AG09319 (cell line): ENCODE measurements at places on chromosomes 2 and 18.

- no peak for DNase-seq
Observed at GRCh38 chr2:191176801-191177438, 26.1 kb upstream of the STAT4 start.

GRCh38 chr2:10019602-10020400 is 23.5 kb upstream of the KLF11 start:
- no peak for DNase-seq

GRCh38 chr2:85534881-85535280 is 4.1 kb upstream of the MAT2A start:
- DNase-seq: no peak

GRCh38 chr2:240624950-240625621 is at the start of gene GPR35:
Gene GPR35 (plus strand): TSS chr2:240625480. CDS start chr2:240629953, 4,473 bp downstream.
- peak; percentile 14 for DNase-seq

- no peak for DNase-seq
Observed at GRCh38 chr2:27379836-27380625, 503 bp downstream of the ZNF513 start.

- no peak for DNase-seq
Observed at GRCh38 chr18:79576686-79577351, 102.8 kb upstream of the CTDP1 start.

DNA sequence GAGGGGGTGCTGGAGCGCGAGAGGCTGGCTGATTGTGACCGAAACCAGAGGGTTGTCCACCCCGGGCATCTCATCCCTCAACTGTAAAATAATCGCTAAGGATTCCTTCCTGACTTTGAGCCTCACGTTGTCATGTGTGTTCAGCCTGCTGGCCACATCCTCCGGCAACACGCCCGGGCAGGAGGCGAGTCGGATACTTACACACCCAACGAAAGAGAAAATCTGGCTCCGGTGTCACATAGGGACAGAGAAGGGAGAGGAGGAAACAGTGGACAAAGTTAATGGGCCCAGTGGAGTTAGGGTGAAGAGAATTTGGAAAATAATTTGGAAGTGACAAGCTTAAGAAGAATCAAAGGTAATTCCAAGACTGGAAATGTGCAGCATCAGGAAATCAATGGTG is 2.4 kb downstream of the TLX2 start:
- DNase-seq: no peak

DNA sequence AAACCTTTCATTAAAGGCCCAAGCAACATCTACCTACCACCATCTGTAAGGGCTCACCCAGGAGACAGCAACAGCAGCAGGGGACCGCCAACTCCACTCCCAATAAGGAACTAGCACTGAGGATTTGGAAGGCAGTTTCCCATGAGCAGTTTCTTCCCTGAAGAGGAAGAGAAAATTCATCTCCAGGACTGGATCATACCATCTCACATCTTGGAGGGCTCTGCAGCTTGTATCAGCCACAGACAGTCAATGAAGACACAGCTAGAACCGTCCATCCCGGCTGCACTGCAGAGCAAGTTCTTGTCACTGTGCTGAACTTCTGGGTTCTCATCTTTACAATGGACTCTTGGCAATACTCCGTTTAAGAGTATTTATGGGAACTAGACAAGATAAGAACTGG is 2.8 kb upstream of the GYPC start:
- DNase-seq: no peak

DNA sequence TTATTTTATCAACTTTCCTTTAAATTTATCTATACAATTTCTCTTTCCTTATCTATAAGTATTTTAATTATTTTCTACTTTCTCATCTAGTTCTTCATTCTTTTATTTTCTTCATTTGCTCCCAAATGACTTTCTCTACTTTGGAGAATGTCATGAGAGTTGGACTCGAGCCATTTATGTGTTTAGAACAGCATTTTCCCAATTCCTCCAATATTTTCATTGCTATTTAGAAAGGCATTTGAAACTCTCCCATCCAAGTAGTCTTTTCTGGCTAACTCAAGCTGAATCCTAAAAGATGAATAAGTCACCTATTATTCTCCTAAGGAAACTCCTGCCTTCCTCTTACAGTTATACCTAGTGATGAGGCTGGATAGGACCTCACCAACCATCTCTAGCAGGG is 15.8 kb upstream of the FEZ2 start:
- DNase-seq: no peak

- no peak for DNase-seq
Observed at GRCh38 chr2:226875438-226876225, 39.8 kb downstream of the RHBDD1 start.

DNA sequence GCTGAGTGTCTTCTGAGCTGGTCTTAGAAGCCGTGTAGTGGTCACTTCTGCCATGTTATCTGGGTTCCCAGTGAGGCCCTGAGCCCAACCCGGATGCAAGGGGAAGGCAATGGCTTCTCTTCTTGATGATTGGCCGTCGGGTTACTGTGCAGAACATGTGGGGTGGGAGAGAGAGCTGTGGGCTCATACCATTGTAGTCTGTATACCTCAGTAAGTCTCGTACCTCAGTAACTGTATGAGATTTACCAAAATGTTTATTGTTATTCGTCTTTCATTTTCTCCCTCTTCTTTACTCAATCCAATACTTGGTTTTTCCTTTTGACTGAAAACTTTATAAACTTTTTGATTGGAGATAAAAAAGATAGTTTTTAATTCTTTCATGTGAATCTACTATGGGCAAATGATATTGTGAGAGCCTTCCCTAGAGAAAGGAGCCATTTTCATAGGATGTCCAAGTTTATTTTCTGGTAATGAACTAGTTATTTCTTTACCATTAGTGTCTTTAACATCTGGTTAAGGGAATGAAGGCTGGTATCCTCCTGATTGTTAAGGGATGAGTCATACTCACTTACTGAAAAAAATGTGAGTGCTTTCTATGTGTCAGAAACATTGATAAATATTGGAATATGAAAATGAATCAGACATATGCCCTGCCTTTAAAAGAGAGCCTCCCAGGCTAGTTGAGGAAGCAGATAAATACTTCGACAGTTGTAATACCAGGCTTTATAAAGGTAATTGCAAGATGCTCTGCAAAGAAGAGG is 129.9 kb downstream of the PRPF40A start:
- no peak for DNase-seq

DNA sequence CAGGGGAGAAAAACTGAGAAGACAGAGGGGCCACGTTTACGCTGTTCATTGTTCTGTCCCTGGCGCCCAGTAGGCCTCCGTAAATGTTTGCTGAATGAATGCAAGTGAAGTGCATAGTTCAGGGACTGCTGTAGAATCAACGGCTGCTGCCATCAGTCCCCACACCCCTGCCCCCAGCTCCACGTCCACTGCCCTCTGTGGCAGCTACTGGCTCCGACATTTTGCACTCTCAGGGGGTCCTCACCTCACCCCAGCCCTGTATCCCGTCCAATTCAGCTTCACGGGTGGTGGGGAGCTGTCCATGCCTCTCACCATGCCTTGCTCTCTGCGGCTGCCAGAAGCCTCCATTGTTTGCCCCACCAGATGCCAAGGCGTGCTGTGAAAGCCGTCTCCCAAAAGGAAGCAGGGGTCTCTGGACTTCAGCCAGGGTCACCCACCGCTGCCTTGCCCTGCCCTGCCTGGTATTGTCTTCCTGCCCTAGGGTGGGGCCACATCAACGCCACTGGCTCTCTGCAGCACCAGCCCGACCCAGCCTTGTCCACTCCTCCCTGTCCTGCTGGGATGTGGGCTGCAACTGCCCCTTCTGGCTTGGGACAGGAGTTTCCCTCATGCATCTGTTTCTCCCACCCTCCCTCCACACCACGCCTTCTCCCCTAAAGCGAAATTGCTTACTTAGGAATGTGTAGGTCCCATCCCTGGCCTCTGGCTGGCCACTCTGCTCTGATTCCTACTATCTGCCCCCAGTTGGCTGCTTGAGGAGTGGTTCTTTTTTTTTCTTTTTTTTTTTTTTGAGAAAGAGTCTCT is 86.0 kb downstream of the RHOB start:
- DNase-seq: no peak

DNA sequence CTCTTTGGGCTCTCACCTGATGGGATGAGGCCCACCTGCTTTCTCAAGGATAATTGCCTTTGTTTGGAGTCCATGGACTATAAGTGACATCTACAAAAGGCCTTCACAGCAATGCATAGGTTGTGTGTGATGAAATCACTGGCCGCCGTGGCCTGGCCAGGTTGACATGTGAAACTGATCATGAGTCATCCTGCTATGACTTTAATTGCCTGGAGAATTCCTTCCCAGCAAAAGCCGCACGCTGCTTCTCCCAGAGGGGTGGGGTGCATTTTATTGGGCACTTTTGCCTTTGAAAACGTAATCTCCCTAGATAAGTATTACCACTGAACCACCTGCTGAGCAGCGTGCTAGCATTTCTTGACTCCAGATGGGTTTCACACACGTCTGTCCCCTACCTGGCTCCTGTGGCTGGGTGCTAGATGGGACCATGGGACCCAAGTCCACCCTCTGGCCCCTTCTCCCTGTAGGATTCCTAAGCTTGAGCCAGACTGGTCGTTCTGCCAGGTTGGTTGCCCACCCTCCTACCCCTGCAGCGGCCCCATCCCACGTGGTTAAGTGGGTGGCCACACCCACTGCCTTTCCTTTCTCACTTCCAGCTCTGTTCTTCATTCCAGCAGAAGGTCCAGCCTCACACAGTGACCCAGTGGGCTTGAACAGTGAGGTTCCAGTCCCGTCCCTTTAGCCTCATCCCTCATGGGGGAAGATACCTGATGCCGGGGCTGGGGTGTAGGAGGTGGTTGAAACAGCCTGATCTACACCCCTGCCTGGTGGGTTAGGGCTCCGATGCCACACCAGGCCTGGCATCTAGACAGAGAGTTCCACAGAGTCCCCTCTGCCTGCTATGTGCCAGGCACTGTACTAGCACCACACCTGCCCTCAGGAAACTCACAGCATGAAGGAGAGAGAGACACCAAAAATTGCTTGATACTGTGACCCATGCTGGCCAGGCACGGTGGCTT is 89.6 kb downstream of the GBX2 start:
- DNase-seq: peak; percentile 49

DNA sequence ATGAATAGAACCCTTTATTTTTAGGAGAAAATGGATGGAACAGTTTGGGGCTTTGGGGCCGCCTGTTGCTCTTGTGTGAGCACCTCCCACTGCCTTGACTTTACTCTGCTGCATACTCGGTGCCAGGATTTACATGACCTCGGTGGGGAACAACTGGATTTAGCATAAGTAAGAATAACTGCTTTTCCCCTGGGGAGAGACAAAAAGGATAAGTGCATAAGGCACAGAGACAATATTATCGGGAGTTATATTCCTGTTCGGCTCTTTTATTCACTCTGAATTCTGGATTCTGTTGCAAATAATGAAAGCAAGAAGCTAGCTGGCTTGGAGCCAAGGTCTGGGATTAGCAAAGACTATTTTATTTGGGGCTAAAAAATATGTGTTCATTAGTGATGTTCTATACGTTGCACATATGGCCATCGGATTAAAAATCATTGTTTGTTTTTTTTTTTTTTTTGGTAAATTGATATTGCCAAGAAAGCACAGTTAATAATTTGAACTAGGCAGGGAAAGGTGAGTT is 69.8 kb downstream of the CYBRD1 start:
- no peak for DNase-seq

GRCh38 chr2:133509777-133510176 is 58.5 kb downstream of the NCKAP5 start:
- DNase-seq: no peak

DNA sequence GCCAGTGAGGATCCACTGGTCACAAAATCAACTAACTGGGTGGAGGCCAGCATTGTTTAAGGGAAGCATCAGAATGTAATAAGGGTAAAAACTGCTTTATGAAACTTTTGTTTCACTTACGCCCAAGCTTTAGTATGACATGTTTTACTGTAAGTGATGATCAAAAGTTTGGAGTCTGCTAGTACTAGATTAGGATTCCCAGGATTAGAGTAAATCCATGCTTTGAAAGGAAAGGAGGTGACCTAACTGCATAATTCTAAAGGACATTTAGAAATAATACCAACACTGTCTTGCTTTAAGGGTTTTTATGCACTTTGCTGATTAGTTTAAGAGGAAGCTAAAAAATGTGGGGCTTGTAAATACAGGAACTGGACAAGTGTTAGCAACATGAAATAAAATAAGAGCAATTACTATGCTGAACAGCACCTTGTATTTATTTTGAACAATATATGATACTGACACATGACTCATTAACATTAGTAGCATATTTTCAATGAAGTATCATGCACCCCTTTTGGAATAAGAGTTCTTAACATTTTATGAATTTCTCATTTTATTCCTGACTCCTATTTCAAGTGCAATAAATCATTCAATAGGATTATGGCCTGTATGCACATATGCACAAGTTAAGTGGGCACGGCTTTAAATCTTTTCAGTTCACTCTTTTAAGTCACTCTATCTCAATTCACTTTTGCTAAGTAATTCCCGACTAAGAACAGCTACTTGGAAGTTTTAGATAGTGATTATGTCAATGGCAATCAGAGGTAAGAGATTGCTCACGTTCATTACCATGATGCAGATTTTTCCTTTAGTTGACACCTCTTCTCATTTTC is 62.5 kb downstream of the STK39 start:
- no peak for DNase-seq

- no peak for DNase-seq
Observed at GRCh38 chr18:51288582-51288981, 91.1 kb upstream of the MEX3C start.

- no peak for DNase-seq
Observed at GRCh38 chr2:128593879-128594650, 275.4 kb upstream of the HS6ST1 start.

- no peak for DNase-seq
Observed at GRCh38 chr2:240626531-240627300, 1.4 kb downstream of the GPR35 start.

DNA sequence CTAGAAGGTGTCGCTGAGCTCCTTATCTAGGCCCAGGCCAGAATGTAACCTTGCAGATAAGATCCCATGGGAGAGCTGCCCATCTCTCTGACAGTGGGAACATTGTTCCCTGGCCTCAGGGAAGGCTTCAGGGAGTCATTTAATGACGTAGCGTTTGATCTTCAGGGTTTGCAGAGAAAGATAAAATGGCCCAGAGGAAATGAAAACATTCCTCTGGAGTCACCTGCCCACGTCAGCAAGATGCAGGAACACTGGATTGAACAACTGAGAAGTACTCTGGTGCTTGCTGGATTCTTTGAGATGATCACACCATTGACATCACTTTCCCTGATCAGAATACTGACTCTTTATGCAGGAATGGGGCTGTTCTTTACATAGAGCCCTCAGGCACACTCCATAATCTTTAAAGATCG is 51.6 kb downstream of the MAPK4 start:
- no peak for DNase-seq

DNA sequence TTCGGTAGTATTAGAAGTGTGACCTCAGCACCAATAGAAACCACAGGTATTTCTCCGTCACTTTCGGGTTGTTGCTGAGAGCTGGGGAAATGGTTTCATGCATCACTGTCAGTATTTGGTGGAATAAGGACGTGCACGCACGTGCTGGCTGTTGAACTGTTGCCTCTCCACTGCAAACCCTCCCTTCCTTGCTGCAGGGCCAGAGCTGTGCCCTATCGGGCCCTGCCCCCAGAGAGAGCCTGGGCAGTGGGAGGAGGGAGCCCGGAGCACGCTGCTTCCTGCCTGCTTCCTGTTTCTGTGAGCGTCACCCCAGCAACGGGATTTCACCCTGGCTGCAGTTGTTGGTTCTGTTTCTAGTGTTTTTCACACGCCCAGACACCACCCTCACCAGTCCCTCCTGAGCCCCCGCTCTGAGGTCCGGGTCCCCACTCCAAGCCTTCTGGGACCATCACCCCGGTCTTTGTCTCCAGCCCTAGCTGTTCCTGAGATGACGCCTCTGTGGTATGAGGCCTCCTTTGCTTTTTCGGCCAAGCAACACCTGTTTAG is 47.4 kb downstream of the LRRFIP1 start:
- DNase-seq: no peak

GRCh38 chr2:76688732-76689131 is 833.4 kb downstream of the LRRTM4 start:
- no peak for DNase-seq

- no peak for DNase-seq
Observed at GRCh38 chr2:60446413-60447267, 106.8 kb downstream of the BCL11A start.
